NT2/D1 (cell line): ENCODE measurements at places on chromosomes 3 and 15.

- DNase-seq, result no peak
Measured at GRCh38 chr3:113532698-113533533, 561 bp downstream of the SIDT1 start.

GRCh38 chr3:116707531-116707930 lies 2.0 kb upstream of the TUSC7 start:
- DNase-seq, result no peak

DNA sequence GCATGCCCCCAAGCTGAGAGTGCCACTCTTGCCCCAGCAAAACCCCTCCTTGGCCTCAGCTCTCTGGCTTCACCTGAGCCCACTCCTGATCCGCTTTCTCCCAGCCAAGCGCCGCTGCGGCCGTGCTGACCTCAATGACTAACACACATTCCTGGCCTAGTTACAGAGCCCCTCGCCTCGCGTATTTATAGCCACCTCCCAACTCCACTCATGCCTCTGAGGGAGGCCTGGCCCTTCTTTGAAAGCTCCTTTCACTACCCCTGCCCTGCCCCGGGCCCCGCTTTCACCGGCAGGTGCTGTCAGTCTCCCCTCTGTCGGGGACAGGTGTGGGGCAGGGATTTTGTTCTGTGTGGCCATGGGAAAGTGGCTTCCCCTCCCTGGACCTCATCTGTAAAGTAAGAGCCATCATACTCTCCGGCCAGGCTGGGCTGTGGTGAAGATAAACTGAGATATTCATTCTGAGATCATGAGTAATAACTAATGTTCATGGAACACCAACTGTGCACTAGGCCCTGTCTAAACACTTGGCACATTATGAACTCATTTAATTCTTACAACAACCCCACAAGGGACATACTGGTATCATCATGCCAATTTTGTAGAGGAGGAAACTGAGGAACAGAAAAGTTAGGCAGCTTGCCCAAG lies 13.2 kb upstream of the ATP2B2 start:
- DNase-seq, result no peak

GRCh38 chr15:85892232-85892631 lies 97.5 kb upstream of the KLHL25 start:
- DNase-seq, result no peak

- no peak for DNase-seq
Measured at GRCh38 chr3:197202694-197203093, 95.7 kb downstream of the DLG1 start.

- peak; percentile 52 for DNase-seq
Measured at GRCh38 chr3:52055537-52056351, 627 bp downstream of the DUSP7 start.

DNA sequence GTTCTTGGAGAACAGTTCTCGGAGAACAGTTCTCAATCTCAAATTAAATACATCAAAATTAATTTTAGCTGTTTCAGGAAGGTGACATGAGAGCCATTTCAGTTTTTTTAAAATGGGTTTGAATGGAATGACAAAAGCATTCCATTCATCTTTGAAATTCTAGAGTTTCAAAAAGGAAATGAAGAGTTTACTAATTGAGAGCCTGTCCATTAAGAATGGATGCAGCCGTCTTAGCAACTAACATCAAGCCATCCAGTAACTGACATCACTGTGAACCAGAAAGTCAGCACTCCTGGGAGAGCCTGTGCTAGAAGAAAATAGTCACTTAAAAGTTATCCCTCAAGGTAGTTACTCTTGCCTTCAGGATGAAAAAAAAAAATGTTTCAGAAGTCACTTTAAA lies 47.0 kb upstream of the FSTL1 start:
- DNase-seq, result no peak

- no peak for DNase-seq
Measured at GRCh38 chr3:81929697-81930096, 168.3 kb upstream of the GBE1 start.

- peak; percentile 9 for DNase-seq
Measured at GRCh38 chr3:54538346-54538745, 389.5 kb downstream of the LRTM1 start.

- DNase-seq, result no peak
Measured at GRCh38 chr3:51269466-51269865, 115.6 kb upstream of the MANF start.

DNA sequence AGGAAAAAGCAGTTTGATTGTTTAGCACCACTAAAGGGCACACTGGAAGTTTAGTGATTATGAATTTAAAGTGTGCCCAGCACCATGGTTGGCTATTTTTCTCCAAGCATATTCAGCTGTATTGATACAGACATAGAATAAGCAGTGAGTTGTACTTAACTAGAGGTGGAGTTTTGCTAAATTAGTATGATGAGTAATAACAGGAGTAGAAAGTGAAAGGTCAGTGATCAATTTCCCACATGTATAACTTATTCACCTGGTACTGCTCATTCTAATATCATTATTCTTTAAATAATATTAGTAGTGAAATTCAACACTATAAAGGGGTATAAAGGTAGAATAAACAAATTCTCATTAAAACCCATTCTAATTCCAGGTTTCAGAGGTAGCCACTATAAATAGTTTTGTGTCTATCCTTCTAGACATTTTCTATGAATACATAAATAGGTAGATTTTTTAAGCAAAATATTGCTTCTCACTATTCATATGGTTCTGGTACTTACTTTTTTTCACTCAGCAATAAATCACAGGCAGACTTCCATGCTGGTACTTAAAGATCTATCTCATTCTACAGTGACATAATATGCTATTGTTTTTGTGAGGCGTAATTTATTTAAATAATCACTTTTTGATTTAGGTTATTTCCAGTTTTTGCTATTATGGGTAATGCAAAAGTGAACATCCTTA lies 732.9 kb downstream of the VGLL3 start:
- no peak for DNase-seq

DNA sequence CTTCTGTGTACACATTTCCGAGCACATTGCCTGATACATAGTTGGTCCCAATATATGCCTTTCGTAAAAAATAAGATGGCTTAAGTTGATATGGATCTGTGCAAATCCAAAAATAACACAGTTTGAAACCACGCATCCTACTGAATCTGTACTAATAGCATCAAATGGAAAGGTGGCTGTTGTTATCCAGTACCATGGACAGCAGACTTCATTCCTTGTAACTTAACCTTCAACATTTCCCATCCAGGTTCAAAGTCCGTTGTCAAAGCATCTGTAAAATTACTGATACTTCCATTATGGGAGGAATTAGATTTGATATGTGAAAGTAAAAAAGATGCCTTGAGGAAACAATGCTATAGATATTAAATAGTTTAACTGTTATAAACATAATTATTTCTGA lies 65.5 kb upstream of the C3orf49 start:
- no peak for DNase-seq

GRCh38 chr15:80207887-80208286 lies 44.1 kb downstream of the CTXND1 start:
- no peak for DNase-seq

- no peak for DNase-seq
Measured at GRCh38 chr15:31554261-31554660, 227.6 kb downstream of the KLF13 start.

DNA sequence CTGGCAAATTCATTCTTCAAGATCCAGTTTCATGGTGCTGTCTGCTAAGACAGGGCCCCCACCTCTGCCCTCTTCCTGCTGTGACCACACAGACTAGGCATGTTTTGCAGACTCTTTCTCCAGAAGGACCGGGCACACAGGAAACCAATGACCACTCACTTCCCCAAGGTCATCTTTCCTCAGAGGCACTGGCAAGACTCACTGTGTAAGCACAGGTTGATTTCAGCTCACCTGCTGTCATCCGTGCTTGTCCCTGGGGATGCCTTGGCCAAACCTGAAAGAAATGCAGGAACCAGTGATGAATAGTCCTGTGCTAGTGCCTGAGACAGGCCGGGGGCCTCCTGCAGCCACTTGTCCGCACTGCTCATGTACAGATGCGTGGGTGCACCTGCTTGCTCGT lies 33.5 kb downstream of the ALS2CL start:
- DNase-seq, result no peak

GRCh38 chr3:139518926-139519842 lies 20.4 kb downstream of the RBP1 start:
- no peak for DNase-seq

DNA sequence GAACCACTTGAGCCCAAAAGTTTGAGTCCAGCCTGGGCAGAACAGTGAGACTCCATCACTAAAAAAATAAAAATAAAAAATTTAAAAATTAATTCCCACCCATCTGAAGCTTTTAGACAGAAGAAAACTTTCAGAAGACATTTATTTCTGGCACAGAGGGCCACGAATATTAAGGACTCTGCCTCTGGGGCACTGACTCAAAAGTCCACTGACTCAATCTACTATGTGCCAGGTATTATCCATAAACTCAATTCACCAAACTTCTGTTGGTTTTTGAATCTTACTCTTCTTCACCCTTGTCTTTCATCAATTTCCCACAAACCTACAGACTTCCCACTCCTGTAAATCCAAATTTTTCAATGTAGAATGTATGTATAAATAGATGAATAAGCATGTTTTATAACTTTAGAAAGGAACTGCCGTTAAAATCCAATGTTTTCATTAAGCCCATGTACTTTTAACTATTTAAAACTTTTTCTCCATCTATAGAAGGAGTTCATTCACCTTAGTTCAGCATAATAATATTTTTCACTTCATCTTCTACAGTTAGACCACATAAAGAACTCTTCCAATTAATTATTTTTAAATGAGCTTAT lies 19.9 kb downstream of the ATP13A3 start:
- no peak for DNase-seq

DNA sequence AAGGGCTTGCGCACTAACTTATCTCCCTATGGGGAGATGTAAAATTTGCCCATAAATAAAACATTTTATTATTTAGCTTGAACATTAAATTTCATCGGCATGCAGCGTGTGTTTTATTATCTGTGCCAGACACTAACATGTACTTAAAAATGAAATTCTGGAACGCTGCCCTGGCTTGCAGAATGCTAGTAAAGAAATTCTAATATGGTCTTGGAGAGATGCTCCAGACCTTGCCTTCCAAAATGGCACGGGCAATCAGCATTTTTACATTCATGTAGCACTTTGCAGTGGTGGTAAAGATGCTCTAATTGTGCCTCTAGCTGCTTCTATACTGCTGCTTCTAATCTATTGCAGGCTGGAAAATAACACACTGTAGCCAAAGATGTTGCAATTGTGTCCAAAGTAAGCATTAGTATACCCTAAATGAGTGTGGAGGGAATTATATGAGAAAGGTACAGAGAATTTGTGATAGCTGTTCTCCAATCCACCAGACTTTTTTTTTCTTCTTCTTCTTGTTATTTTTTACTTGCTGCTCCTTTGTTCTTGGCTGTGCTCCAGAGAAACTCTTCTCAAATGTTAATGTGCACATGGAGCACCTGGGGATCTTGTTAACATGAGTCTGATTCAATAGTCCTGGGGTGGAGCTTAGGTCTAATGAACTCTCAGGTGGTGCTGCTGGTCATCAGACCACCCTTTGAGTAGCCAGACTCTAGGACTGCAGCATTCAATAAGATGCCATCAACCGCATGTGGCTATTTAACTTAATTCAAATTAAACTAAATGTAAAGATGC lies 47.3 kb downstream of the CRABP1 start:
- DNase-seq, result no peak

DNA sequence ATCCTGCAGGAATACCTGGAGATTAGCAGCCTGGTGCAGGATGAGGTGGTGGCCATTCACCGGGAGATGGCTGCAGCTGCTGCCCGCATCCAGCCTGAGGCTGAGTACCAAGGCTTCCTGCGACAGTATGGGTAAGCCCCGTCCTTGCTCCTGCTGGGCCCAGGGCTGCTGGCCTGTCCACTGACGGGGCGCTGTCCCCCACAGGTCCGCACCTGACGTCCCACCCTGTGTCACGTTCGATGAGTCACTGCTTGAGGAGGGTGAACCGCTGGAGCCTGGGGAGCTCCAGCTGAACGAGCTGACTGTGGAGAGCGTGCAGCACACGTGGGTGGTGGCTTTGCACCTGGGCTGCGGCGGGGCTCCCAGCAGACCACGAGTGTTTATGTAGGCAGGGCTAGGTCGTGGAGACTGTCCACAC lies 5.0 kb downstream of the FES start:
- no peak for DNase-seq

GRCh38 chr3:30199096-30199759 lies 407.2 kb upstream of the TGFBR2 start:
- peak; percentile 30 for DNase-seq

DNA sequence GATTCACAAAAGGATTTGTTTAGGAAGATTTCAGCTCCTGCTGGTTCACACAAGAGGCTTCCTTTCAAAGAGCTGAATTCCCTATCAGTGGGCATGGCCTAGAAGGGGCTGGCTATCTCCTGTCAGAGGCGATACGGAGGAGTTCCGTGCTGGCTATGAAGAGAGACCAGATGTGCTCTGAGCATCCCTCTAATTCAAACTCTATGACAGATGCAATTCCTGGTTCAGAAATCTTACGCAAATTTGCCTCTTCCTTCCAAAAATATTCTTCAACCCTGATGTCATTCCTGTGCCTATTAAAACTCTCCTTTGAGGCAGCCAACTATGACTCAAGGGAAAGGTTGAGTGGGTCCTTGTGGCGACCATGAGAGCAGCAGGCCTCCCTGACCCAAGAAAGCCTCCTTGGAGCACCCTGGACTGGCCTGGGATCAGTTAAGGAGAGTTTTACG lies 139.3 kb upstream of the HES1 start:
- peak; percentile 72 for DNase-seq

GRCh38 chr15:94749811-94750617 lies 518.7 kb downstream of the MCTP2 start:
- peak; percentile 9 for DNase-seq

- DNase-seq, result no peak
Measured at GRCh38 chr3:142628801-142629200, 32.6 kb downstream of the PLS1 start.

- no peak for DNase-seq
Measured at GRCh38 chr15:37100109-37100965, at the start of gene MEIS2. Gene MEIS2 (minus strand): TSS chr15:37100549. CDS start chr15:37099466, 1,083 bp downstream.

GRCh38 chr3:188192034-188192433 lies 38.1 kb downstream of the LPP start:
- DNase-seq, result no peak

DNA sequence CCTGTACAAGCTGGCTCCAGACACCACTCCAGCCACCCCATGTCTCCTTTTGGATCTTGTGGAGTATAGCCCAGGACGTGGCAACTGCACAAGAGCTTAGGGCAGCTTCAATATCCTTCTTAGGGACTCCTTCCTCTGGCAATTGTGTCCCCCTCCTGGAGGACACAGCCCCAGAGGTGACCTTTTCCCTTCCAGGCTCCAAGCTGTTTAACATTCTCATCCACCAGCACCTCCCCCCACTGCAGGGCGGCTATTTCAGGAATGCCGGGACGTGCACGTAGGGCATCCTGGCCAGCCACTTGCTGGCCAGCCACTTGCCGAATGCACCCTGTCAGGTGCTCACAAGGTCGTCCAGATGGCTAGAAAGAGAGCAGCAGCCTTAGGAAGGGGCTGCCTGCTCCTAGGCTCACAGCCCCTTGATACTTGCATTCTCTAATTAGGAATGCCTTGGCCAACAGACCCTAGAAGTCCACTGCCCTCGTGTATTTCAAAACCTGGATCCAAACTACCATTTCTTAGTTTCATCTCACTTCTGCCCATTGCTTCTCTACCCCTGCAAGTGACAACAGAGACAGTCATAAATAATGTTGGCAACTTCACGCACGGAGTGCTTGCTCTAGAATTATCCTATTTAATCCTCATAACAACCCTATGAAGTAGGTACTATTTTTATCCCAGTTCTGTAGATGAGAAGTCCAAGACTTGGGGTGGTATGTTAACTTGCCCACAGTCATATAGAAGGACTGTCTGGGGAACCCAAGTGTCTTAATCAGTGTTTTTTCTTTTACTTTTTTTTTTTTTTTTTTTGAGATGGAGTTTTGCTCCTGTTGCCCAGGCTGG lies 24.5 kb upstream of the IDH2 start:
- no peak for DNase-seq

- no peak for DNase-seq
Measured at GRCh38 chr15:70199124-70199482, 101.4 kb upstream of the TLE3 start.

GRCh38 chr3:139434764-139435307 lies 41.5 kb downstream of the RBP2 start:
- no peak for DNase-seq
